Activated T-cell treated with anti-CD3 and anti-CD28 coated beads, Interleukin-2, amount 50 U/mL, for 72 hours (primary cell): ENCODE measurements at places on chromosomes 2 and 18.

DNA sequence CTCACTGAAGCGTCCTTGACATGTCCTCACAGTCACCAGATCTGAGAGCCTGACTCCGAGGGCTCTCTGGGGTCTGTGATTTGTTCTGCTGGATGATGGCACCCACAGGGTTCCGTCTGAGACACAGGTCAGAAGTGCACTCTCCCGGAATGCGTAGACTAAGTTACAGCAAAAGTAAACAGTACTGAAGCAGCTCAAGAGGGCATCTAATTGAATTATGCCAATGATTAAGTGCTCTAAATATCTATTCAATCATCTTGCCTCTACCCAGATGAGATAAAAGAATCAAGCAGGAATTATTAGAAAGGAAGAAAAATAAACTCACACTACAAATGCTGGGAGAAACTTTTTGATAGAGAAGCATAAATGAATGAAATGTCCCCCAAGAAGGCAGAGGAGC is 544.1 kb downstream of the SOX11 start:
- no peak overlapping the region for H3K4me3 ChIP-seq
- peaks cover 3% of the 10 kb centered on the region for H3K36me3 ChIP-seq
- H3K27me3 ChIP-seq, result no peaks in the 10 kb centered on the region

DNA sequence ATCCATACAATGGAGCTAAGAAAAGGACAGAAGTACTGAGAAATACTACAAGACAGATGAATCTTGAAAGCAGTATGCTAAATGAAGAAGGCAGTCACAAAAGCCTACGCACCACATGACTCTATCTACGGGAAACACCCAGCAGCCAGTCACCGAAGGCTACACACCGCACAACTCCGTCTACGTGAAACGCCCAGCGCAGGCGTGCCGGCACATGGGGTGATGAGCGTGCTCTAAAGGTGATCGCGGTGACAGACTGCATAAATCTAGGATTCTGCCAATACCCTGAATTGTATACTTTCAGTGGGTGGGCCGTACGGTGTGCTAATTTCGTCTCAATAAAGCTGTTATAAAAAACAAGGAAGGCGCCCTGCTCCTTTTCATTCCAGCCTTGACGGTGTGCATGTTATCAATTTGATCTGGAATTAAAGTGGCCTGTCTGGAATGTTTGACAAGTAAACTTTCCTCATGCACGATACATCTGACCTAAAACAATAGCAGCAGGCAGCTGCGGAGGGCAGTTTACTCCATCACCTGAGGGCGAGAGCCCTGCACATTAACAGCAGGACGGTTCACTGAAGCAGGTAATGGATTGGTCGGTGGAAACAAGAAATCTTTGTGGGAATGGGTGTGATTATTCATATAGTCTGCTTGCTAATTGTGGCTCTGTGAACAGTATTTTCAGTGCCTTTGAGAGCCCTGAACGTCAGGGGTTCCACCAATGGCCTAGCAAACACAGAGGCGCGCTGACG is 86.2 kb upstream of the SALL3 start:
- H3K4me3 ChIP-seq, result no peak overlapping the region
- no peak overlapping the region for H3K27ac ChIP-seq
- H3K4me1 ChIP-seq, result no peaks in the 10 kb centered on the region
- peaks cover 7% of the 10 kb centered on the region for H3K36me3 ChIP-seq
- DNase-seq, result no peak

DNA sequence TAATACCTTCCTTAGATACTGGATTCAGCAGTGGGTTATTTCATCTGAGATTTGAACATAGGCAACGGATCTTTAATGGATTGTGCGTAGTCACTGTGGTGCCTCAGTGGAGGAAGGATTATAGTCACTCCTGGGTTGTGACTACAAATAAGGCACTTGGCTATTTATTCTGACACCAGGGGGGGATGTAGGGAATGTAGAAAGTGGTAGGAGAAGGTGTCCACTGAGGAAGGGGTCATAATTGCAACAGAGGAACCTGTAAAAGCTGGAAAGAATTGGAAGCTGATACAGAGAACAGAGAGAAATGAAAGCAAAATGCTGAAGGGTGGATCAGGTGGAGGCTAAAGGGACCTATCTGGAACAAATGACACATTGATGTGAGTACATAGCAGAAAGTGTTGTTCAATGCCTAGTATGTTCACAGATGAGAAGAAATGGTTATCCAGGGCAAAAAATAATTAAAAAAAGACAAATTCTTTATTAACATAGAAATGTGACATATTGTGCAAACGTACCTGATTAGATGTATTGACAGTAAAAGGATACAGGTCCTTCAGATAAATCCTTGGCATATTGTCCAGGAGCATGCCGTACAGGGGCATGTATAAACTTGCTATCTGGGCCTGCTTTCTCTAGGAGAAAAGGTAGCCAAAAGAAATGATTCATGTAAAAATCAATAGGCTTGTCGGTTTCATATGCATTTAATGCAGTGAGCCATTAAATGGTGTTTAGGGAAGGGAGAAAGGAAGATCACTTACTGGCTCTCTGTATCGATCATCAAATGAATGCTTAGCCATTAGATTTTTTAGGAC is 91.2 kb upstream of the CCDC195 start:
- H3K27ac ChIP-seq, result peak overlapping the region; percentile 21
- H3K4me1 ChIP-seq, result no peaks in the 10 kb centered on the region
- H3K36me3 ChIP-seq, result peaks cover 38% of the 10 kb centered on the region
- no peak for DNase-seq

- no peak for DNase-seq
- H3K36me3 ChIP-seq, result no peaks in the 10 kb centered on the region
- no peak overlapping the region for H3K4me3 ChIP-seq
- no peak overlapping the region for H3K27ac ChIP-seq
- no peaks in the 10 kb centered on the region for H3K27me3 ChIP-seq
Measured at GRCh38 chr2:3126171-3126910, 251.3 kb downstream of the EIPR1 start.

DNA sequence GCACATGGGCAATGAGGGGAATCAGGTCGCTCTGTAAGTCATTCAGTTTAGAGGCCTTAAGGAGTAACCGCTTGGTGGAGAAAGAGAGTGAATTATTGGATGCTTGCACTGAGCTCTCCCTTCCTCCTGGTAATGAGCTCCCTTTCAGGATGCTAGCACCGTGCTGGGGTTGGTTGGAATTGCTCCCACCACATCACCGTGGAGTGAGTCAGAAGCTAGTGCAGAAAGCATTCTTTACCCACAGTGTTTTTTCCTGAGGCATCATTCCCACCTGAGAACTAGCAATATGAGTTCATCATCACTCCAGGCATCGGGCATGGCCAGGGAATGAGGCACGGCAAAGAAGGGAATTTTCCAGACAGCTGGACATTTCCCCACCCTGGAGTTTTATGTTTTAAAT is 57.6 kb downstream of the ITGB6 start:
- DNase-seq, result no peak
- H3K27me3 ChIP-seq, result peaks cover 19% of the 10 kb centered on the region
- H3K36me3 ChIP-seq, result no peaks in the 10 kb centered on the region
- H3K4me3 ChIP-seq, result no peak overlapping the region

- H3K27me3 ChIP-seq, result peaks cover 24% of the 10 kb centered on the region
- H3K4me3 ChIP-seq, result no peak overlapping the region
- H3K27ac ChIP-seq, result no peak overlapping the region
- H3K4me1 ChIP-seq, result no peaks in the 10 kb centered on the region
- H3K36me3 ChIP-seq, result no peaks in the 10 kb centered on the region
Measured at GRCh38 chr2:54348646-54349045, 92.6 kb upstream of the TSPYL6 start.

- H3K27ac ChIP-seq, result no peak overlapping the region
- no peaks in the 10 kb centered on the region for H3K4me1 ChIP-seq
- no peaks in the 10 kb centered on the region for H3K27me3 ChIP-seq
- H3K4me3 ChIP-seq, result no peak overlapping the region
Measured at GRCh38 chr2:79792090-79792489, 279.2 kb downstream of the CTNNA2 start.

DNA sequence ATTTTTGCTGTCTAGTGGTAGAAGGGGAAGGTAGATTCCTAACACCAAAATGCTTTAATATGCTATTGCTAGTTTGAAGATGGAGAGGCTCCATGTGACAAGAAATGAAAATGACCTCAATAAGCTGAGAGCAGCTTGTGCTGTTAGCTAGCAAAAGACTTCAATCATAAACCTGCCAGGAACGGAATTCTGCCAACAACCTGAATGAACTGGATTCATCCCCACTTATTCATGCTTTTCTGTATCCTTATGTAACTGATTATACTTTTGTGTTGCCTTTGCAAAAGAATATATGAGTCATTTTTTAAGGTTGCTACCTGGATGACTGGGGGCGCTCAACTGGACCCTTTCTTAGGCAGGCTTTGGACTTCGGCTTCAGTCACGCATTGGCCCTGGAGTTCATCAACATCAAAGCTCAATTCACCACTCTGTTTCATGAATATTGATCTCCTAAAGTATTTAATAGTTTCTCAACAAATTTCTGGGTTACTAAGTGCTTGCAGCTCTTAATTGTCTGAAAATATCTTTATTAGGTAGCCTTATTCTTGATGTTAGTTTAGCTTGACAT is 97.5 kb upstream of the KCNJ3 start:
- H3K27ac ChIP-seq, result no peak overlapping the region
- H3K4me3 ChIP-seq, result no peak overlapping the region
- H3K4me1 ChIP-seq, result no peaks in the 10 kb centered on the region
- DNase-seq, result no peak
- no peaks in the 10 kb centered on the region for H3K27me3 ChIP-seq

GRCh38 chr2:235820571-235820970 is 326.7 kb downstream of the AGAP1 start:
- H3K27me3 ChIP-seq, result no peaks in the 10 kb centered on the region
- H3K4me1 ChIP-seq, result no peaks in the 10 kb centered on the region
- H3K27ac ChIP-seq, result no peak overlapping the region
- H3K36me3 ChIP-seq, result no peaks in the 10 kb centered on the region
- H3K4me3 ChIP-seq, result no peak overlapping the region

GRCh38 chr2:202564226-202564625 is 70.5 kb upstream of the FAM117B start:
- H3K36me3 ChIP-seq, result no peaks in the 10 kb centered on the region
- no peaks in the 10 kb centered on the region for H3K27me3 ChIP-seq
- no peak overlapping the region for H3K27ac ChIP-seq
- no peak overlapping the region for H3K4me3 ChIP-seq

GRCh38 chr2:204842661-204843485 is 297.6 kb downstream of the PARD3B start:
- DNase-seq, result peak; percentile 31
- H3K27me3 ChIP-seq, result no peaks in the 10 kb centered on the region
- no peaks in the 10 kb centered on the region for H3K36me3 ChIP-seq
- peak overlapping the region; percentile 44 for H3K4me3 ChIP-seq

DNA sequence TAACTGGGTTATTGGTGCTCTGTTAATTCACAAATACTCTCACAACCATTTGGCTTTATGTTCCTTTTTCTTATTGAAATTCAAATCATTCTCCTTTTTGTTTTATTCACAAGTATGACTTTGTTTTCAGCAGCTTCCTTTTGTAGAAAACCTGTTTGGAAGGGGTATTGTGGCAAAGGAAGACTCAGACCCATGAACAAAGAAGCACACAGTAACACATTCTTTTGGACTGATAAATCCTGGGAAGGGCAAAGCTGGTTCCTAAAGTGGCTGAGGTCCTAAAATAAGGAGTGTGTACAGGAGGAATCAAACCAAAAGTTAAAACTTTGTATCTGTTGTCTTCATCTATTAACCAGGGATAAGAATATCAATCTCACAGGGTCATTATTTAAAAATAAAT is 374.7 kb upstream of the FIGN start:
- no peak for DNase-seq
- H3K4me1 ChIP-seq, result no peaks in the 10 kb centered on the region
- no peaks in the 10 kb centered on the region for H3K36me3 ChIP-seq
- no peaks in the 10 kb centered on the region for H3K27me3 ChIP-seq

- H3K4me1 ChIP-seq, result peaks cover 4% of the 10 kb centered on the region
- H3K36me3 ChIP-seq, result no peaks in the 10 kb centered on the region
- H3K27me3 ChIP-seq, result peaks cover 50% of the 10 kb centered on the region
- H3K4me3 ChIP-seq, result no peak overlapping the region
Measured at GRCh38 chr2:119154076-119154475, 4.5 kb downstream of the C1QL2 start.

GRCh38 chr2:242054881-242055801 is 185.6 kb downstream of the RTP5 start:
- peaks cover 11% of the 10 kb centered on the region for H3K27me3 ChIP-seq
- no peak overlapping the region for H3K4me3 ChIP-seq
- H3K4me1 ChIP-seq, result no peaks in the 10 kb centered on the region
- H3K27ac ChIP-seq, result no peak overlapping the region
- H3K36me3 ChIP-seq, result no peaks in the 10 kb centered on the region
- no peak for DNase-seq
